ENCODE measurements at places on chromosomes 5 and 9. TPM values are rescaled to one million over a fixed set of nuclear protein-coding genes. Genes with fewer than 3 reads are reported as not detected.

The HDAC3 gene
- 36.6 TPM for total RNA-seq

DNA sequence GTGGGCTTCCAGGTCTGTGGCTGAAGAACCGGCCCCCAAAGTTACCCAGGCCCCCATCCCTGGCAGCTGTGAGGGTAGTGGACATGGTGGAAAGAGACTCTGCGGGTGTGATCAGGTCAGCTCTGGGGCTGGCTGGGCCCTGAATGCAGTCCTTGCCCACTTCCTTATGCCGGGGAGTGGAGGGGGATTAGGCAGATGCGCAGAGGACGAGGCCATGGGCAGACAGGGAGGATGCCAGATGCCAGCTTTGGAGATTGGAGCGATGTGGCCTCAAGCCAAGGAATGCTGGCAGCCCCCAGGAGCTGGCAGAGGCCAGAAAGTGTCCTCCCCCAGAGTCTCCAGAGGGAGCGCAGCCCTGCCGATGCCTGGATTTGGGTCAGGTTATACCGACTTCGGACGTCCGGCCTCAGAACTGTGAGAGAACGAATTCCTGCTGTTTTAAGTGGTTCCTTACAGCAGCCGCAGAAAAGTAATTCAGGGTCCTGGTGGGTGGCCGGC is 69.8 kb downstream of the ADAMTS2 start:
- H3K4me3 ChIP-seq = no peak overlapping the region
- DNase-seq = no peak
- no peaks in the 10 kb centered on the region for H3K36me3 ChIP-seq
- H3K27me3 ChIP-seq = no peaks in the 10 kb centered on the region
- peak overlapping the region; percentile 50 for H3K27ac ChIP-seq

The PDE6A gene
- total RNA-seq = 1.5 TPM

GRCh38 chr5:138824924-138825863 is 49.9 kb downstream of the LRRTM2 start:
- no peak for DNase-seq
- no peaks in the 10 kb centered on the region for H3K4me1 ChIP-seq
- no peak overlapping the region for H3K27ac ChIP-seq
- H3K4me3 ChIP-seq = no peak overlapping the region
- H3K36me3 ChIP-seq = peaks cover 6% of the 10 kb centered on the region

- no peaks in the 10 kb centered on the region for H3K36me3 ChIP-seq
- no peaks in the 10 kb centered on the region for H3K27me3 ChIP-seq
- H3K27ac ChIP-seq = no peak overlapping the region
- DNase-seq = peak; percentile 18
Observed at GRCh38 chr9:6632516-6633183, 12.9 kb downstream of the GLDC start.

DNA sequence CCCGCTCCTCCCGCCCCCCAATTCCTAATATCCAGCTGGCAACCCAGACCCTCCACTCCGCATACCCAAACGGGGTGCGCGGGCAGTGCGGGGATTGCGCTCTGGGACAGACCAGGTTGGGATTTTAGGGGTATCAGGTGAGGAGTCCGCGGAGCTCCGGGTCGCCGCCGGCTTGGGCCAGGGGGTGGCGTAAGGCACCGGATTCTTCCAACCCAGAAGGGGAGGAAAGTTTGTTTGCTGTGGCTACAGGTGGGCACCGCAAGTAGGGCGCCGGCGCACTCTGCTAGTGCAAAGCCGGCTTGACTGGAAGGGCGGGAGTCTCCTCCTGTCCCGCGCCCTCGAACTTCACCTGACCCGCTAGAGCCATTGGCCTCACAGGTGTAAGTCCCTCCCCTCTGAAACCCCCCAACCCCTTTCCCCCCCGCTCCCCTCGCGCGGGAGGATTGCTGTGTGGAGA is 709 bp downstream of the IQGAP2 start:
- no peaks in the 10 kb centered on the region for H3K4me1 ChIP-seq
- DNase-seq = no peak
- H3K27me3 ChIP-seq = no peaks in the 10 kb centered on the region
- no peaks in the 10 kb centered on the region for H3K36me3 ChIP-seq
- H3K27ac ChIP-seq = peak overlapping the region; percentile 80

- H3K4me1 ChIP-seq = no peaks in the 10 kb centered on the region
- H3K36me3 ChIP-seq = no peaks in the 10 kb centered on the region
- no peak for DNase-seq
- no peaks in the 10 kb centered on the region for H3K27me3 ChIP-seq
Observed at GRCh38 chr5:145506185-145506850, 328.8 kb downstream of the PRELID2 start.

The PLPP7 gene
- total RNA-seq = 0.40 TPM

DNA sequence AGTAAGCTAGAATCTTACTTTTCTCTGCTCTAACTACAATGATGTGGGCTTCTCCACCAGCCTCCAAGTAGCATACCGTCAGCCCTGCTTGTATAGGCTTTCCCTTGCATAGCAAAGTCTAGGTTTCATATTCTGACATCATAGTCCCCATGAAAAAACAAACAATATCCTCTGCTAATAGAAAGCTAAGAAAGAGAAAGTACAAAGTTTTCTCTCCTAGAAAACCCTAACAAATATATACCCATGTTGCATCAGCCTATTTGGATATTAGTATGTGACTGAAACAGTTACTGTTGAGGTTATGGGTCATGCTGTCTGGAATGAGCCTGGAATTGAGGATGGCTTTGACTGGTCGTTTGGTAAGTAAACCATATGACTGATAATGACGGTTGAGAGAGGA is 1696.0 kb downstream of the MAT2B start:
- H3K27me3 ChIP-seq = no peaks in the 10 kb centered on the region
- no peak overlapping the region for H3K4me3 ChIP-seq
- H3K4me1 ChIP-seq = no peaks in the 10 kb centered on the region
- H3K36me3 ChIP-seq = no peaks in the 10 kb centered on the region
- no peak overlapping the region for H3K27ac ChIP-seq

DNA sequence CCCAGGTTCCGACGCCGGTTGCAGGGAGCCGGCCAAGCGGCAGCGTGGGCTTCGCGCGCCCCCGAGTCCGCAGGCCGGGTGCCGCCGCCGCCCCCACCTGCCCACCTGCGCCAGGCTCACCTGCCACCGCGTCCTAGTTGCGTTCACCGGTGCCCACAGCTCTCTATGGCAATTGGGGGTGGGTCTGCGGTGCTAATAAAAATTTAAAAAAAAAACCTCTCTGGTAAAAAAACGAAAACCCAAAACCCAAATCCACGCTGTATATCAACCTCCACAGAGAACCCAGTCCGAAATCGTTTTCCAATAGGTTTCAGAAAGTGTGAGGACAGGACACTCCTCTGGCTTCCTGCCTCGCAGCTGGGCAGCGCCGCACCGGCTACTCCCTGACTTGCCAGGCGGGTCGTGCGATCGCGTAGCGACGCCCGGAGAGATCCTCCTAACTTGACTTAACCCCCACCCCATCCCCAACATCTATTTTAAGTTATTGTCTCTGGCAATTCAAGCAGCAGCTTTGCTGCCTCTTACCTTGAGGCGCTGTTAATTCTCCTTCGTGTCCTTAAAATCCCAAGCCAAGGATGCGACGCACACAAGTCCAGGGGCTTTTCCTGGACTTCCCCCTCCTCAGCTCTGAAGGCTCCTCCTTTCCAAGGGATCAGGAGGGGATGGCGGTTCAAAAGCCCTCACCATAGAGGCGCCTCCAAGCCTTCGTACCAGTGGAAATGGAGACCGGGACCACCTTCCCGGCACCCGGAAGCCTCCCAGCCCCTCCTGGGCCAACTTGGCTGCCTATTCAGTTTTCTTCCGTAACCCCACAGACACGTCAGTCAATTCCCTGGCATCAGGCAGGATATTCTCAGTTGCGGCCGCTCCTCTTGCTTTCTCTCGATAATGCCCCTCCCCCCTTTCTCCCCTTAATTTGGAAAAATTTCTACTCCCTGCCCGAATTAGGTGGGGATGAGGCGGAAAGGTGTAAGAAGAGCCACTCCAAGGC is 1639.4 kb upstream of the C9orf72 start:
- peak overlapping the region; percentile 17 for H3K4me3 ChIP-seq
- no peak for DNase-seq
- H3K36me3 ChIP-seq = no peaks in the 10 kb centered on the region
- peaks cover 41% of the 10 kb centered on the region for H3K27me3 ChIP-seq

DNA sequence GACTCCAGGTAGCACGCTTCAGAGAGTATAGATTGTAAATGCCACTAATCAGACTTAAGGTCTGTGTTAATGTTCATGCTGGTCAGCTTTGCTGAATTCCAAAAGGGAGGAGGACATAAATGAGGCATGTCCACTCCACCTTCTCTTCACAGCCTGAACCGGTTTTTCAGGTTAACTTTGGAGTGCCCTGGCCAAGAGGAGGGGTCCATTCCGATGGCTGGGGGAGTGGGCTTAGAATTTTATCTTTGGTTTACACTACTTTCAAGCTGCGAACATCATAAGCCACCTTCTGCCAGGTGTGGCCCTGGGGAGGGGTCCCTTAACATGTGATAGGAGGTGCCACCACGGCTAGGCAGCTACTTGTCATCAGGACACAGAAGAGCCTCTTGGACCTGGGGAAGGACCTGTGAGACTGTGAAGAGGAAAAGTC is 24.2 kb downstream of the ABO start:
- H3K27ac ChIP-seq = peak overlapping the region; percentile 84
- H3K27me3 ChIP-seq = no peaks in the 10 kb centered on the region
- H3K4me3 ChIP-seq = no peak overlapping the region
- H3K4me1 ChIP-seq = no peaks in the 10 kb centered on the region
- no peaks in the 10 kb centered on the region for H3K36me3 ChIP-seq

GRCh38 chr5:151164687-151165392 is 7.3 kb upstream of the ANXA6 start:
- no peaks in the 10 kb centered on the region for H3K27me3 ChIP-seq
- DNase-seq = peak; percentile 82
- H3K4me1 ChIP-seq = no peaks in the 10 kb centered on the region
- no peaks in the 10 kb centered on the region for H3K36me3 ChIP-seq
- no peak overlapping the region for H3K27ac ChIP-seq

- H3K4me1 ChIP-seq = no peaks in the 10 kb centered on the region
- H3K27me3 ChIP-seq = no peaks in the 10 kb centered on the region
- H3K36me3 ChIP-seq = no peaks in the 10 kb centered on the region
Observed at GRCh38 chr9:96398582-96399324, 15.2 kb upstream of the SLC35D2 start.

The C1QTNF2 gene
- 0.64 TPM for total RNA-seq

The IZUMO3 gene
- not detected for total RNA-seq

GRCh38 chr9:34809504-34810186 is 99.7 kb upstream of the CCL21 start:
- no peaks in the 10 kb centered on the region for H3K27me3 ChIP-seq
- no peak overlapping the region for H3K4me3 ChIP-seq
- no peaks in the 10 kb centered on the region for H3K36me3 ChIP-seq
- no peak for DNase-seq
- no peak overlapping the region for H3K27ac ChIP-seq

DNA sequence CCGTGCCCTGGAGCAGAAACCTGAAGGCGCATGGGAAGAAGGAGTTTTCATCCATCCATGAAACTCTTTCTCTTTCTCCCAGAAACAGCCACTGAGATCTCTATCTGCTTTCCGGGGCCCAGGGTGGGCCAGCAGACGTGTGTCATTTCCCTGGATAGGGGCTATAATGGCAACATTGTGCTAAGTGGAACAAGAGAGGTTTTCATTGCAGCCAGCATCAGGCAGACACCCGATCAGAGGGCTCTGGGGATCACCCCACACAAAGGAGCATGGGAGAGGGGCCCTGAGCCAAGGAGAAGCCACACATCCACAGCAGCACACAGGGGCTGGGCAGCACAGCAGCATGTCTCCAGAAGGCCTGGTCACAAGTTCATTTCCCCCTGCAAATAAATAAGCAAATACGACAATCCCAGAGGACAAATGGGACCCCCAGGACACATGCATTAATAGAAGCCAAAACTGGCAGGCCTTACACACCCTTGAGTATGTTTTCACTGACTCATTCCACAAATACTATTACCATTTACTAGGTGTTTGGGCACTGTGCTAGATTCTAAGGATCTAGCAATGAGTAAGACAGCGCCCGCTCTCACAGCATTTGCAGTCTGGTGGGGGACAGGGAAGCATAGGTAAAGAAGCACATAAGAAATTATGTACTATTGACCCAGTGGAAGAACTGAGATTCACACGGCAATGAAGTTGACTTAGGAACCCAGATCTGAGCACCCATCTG is 4.3 kb upstream of the AFAP1L1 start:
- DNase-seq = no peak
- H3K27ac ChIP-seq = no peak overlapping the region
- H3K4me3 ChIP-seq = no peak overlapping the region
- H3K27me3 ChIP-seq = peaks cover 11% of the 10 kb centered on the region

DNA sequence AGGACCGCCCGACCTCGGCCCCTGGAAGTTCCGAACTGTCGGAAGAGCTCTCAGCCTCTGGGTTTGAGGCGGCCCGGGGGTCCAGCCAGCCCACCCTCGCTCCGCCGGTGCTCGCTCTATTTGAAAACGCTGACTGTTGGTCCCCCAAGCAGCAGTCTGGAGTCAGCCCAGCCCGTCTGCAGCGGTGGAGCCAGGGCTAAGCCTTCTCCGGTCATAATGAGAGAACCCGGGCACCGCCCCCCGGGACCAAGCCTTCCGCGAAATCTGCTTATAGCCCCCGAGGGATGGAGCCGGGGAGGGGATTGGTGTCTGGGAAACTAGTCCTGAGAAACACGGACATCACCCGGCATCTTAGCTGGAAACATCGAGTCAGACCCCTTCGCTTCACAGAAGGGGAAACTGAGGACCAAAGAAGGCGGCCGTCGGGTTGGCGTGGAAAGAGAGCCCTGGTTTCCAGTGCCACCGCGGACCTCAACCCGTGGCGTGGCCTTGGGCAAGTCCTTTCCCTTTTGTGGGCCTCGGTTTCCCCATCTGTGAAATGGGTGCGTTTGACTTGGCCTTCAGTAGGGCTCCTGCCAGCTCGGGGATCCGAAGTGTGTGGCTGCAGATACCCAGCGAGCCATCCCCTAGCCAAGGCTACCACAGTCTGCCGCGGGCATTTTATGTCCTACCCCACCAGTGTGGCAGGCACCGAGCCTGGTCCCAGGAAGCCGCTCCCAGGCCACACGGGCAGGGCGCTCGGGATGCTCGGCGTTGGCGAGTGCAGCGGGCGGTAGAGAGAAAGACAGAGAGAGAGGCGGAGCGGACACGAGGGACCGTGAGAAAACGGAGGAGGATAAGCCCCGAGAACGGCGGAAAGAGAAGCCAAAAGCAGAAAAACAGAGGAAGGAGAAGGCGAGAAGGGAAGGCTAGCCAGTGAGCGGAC is 857 bp downstream of the ADAM19 start:
- H3K4me3 ChIP-seq = peak overlapping the region; percentile 75
- peak; percentile 29 for DNase-seq
- no peaks in the 10 kb centered on the region for H3K36me3 ChIP-seq

The CCDC180 gene
- total RNA-seq = 1.5 TPM

The MAP1B gene
- total RNA-seq = 6.1 TPM

GRCh38 chr9:5920860-5921328 is 30.2 kb downstream of the MLANA start:
- H3K4me1 ChIP-seq = no peaks in the 10 kb centered on the region
- H3K4me3 ChIP-seq = no peak overlapping the region
- H3K27ac ChIP-seq = no peak overlapping the region
- H3K27me3 ChIP-seq = no peaks in the 10 kb centered on the region
- DNase-seq = no peak

GRCh38 chr5:72328172-72328571 is 8.0 kb downstream of the PTCD2 start:
- no peaks in the 10 kb centered on the region for H3K36me3 ChIP-seq
- H3K27ac ChIP-seq = no peak overlapping the region
- no peak for DNase-seq
- no peaks in the 10 kb centered on the region for H3K4me1 ChIP-seq
